COLO829 (cell line): ENCODE measurements at places on chromosomes 6 and 20.

- no peak for DNase-seq
Measured at GRCh38 chr6:160215232-160215631, 43.4 kb downstream of the SLC22A2 start.

GRCh38 chr20:5168651-5169396 lies 42.0 kb downstream of the CDS2 start:
- DNase-seq: no peak

- DNase-seq: no peak
Measured at GRCh38 chr6:154878871-154879491, 116.1 kb upstream of the TIAM2 start.

DNA sequence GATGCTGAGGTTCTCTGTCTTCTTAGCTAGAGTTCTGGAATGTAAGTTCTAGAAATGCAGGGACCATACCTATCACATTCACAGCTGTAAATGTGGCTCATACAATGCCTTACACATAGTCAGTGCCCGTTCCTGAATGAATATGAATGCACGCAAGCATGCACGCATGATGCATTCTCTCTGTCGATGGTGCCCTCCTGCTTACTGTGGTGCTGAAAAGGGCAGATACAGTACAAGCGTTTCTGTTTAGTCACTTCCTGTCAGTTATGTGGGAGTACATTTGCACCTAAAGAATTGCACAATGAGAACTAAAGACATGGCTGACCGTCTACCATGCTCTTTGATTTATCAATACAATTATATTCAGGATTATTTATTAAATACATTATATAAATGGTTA lies 152.2 kb upstream of the SOX4 start:
- no peak for DNase-seq

DNA sequence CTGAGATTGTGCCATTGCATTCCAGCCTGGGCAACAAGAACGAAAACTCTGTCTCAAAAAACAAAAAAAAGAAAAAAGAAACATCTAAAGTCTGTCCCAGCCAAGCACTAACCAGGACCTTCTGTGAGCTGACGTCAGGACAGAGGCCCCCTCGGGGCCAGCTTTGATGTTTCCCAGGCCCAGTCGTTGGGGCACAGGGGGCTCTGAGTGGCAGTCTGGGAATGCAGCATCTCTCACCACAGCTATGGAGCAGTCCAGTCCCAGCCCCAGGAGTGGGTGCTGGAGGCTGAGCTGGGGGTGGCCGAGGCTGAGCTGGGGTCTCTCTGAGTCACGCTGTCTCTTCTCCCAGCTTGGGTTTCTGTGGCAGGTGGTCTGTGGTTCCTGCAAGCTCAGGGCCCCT lies 46.0 kb upstream of the SRF start:
- DNase-seq: no peak

- DNase-seq: no peak
Measured at GRCh38 chr6:148395583-148396101, 53.0 kb downstream of the SASH1 start.

DNA sequence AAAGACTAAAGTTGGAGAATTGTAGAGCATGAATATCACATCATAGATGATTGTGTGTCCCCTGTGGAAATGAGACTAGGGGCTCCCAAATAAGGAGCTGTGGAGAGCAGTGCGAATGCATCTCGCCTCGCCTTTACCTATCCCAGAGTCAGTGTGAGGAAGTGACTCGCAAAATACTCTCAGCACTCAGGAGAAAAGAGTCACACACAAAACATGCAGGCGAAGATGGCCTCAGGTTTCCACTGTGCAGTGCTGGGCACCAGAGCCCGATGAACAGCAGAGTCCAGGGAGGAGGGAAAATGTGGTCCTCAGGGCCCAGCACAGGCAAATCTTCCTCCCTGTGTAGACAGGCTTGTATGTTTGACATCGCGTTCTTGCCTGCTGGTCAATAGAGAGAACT lies 126.5 kb upstream of the AFDN start:
- no peak for DNase-seq

GRCh38 chr6:170074435-170074834 lies 216.4 kb downstream of the DLL1 start:
- DNase-seq: no peak

- DNase-seq: no peak
Measured at GRCh38 chr6:155472886-155473285, 17.2 kb upstream of the NOX3 start.

DNA sequence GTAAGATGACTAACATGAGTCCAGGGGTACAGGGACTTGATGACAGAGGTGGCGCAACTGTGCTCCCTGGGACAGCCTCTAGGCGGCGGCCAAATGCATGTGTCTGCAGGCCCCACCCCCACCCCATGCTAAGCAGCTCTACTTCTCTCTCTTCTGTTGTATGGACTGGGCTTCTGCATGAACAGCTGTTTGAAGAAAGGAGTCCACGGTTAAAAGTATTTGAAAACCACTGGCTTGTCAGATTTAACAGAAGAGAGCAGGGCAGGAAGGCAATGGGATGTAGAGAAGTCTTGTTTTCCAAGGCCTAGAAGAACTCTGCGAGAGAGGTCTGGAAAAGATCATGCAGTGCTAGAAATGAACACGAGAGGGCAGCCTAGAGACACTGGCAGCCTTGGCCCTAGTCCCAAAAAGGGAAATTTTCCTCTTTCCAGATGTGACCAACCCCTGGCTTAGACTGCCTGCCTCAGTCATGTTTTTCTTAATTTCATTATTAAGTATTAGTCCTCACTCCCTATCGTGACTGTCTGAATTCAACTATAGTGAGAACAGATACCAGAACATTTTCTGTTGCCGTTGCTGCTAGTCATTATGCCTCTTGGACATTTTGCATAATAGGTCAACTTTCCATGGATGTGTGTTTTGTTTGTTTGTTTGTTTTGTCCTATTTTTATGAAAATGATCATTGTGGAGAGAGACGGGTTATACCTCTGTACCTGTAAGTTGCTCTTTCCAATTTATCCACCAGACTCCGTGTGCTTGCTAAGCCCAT lies 265.0 kb downstream of the ADGRG6 start:
- DNase-seq: peak; percentile 66

DNA sequence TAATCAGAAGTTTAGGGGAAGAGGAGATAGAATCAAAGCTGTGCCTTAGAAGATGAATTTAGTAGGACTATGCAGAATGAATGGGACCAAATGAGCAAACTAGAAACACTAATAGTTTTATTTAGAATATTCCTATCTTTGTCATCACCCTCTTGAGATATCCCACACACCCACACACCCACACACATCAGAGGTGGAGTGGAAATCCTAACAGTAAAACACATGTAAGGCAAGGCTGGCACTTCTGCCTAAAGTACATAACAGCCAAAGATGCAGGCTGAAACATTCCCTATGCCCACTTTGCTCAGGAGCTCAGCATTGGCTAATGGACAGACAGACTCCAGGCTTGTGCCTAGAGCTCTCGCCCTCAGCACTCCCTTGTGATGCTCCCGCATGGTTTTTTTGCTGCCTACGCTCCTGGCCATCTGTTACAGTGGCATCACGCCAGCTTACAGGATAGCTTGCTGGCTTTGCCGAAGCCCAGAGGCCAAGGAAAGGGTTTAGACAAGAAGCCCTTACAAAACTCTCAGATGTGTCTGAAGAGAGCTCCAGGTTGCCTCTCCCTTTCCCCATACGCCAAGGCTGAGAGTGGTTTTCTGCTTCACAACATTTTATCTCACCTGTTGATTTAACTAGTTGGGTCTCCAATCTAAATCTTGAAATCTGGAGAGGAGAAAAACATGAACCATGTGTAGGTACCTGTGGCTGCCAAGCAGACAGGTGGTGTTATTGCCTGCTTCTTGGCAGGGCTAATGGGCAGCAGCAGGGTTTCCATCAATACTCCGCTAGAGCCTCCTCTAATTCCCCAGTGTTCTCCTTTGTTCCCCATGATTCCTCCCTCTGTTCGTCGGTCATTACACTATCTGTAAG lies 282.6 kb upstream of the ID4 start:
- DNase-seq: peak; percentile 13

DNA sequence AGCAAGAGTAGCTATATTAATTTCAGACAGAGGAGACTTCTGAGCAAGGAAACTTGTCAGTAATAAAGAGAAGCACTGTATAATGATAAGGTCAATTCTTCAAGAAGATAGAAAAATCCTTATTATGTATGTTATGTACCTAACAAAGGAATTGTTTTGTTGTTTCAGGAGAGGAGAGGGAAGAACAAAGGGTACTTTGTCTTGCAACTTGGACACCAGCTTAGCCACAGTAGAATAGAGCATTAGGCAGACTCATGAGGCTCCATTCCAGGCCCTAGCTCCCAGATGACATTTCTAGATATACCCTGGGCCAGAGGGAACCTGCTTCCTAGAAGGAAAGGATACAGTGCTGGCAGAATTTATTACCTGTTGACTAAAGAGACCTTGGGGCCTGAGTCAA lies 6.5 kb upstream of the NUS1 start:
- DNase-seq: peak; percentile 14

DNA sequence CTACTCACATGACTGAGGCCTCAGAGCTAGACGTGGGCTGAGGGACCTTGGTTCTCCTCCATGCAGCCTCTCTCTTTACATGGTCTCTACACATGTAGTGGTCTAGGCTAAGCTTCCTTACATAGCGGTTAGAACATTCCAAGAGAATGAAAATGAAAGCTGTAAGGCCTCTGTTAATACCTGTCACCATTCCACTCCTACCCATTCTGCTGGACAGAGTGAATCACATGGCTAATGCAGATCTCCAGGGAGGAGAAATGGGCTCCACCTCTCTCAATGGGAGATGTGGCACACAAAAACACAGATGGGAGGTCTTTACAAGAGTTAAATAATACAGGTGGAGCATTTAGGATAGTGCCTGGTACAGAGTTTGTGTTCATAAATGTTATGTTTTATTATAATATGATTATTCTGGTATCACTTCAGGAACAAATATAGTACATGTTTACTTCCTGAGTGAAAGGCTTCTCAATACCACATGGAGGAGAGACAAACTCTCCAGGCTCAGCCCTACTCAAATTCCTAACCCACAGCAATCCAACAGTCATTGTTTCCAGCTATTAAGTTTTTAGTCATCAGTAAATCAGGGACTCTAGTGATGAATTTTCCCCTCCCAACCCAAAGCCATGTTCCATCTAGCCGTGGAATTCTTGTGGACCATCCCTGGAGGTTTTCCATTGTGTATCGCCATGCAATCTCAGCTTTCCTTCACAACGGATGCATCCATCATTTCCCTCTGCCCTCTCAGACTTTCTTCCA lies 57.9 kb downstream of the ISM1 start:
- no peak for DNase-seq

DNA sequence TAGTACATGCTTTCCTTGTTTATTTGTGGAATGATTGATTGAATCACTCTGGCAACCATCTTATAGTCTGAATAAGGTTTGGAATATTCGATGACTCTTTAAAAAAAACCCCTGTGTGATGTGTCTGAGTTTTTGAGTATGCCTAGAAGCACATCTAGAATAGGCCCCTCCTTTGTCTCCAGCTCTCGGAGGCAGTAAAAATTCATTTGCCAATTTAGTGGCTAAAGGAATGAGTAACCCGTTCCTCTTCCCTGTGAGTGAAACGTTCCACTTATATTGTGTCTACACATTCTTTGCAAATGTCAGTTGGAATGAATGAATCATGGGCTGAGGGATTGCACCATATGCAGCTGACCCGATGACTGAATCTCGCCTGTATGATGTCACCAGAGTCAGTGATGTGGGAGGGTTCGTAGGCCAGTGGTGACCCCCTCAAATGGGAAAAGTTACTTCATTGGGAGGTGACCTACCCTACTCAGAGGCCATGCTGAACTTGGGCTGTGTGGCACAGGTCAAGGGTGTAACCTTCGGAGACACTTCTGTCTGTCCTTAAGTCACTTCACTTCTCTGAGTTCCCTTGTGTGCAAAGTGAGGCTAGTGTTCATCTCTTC lies 21.6 kb downstream of the MOCS3 start:
- DNase-seq: peak; percentile 99

- no peak for DNase-seq
Measured at GRCh38 chr6:41780551-41781365, at the start of gene PRICKLE4. Gene PRICKLE4, plus strand, starts transcription at chr6:41780782. Its CDS starts 2,692 bp downstream, at chr6:41783474.

DNA sequence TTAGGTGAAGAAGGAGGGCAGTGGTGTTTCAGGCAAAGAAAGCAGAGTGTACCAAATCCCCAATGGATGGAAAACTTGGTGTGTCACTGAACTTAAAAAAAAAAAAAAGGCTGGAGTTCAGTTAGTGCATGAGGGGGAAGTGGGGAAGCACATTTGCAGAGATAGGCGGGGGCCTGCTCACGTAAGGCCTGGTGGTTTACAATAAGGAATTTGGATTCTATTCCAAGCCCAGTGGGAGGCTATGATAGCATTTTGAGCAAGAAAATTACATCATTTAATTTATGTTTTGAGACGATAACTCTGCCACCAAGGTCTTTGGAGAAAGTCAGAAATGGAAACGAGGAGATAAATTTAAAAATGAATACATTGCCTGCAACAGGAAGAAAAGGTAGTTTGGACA lies 225.5 kb downstream of the EYA4 start:
- no peak for DNase-seq

DNA sequence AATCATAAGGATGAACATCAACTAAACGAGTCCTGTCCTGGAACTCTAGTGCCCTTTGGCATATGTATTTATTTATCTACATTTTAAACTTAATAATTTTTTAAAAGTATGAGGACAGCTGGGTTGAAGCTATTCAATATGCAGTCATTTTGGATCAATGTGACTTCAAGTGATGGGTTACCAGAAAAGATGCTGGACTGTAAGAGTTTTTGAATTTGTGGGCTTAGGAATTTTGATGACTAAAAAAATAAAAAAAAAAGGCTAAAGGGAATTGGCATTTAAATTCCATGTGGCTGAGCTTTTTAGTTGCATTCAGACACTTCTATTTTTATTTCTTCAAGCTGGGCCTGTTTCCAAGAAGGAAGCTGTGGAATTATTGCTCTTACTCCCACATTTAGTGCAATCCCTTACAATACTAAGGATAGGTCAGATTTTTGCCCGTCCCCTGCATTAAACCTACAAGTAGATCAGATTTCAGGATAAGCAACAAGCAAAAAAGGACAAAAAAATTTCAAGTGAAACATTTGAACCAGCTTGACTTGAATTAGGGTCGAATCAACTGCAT lies 704.2 kb upstream of the CITED2 start:
- peak; percentile 21 for DNase-seq

DNA sequence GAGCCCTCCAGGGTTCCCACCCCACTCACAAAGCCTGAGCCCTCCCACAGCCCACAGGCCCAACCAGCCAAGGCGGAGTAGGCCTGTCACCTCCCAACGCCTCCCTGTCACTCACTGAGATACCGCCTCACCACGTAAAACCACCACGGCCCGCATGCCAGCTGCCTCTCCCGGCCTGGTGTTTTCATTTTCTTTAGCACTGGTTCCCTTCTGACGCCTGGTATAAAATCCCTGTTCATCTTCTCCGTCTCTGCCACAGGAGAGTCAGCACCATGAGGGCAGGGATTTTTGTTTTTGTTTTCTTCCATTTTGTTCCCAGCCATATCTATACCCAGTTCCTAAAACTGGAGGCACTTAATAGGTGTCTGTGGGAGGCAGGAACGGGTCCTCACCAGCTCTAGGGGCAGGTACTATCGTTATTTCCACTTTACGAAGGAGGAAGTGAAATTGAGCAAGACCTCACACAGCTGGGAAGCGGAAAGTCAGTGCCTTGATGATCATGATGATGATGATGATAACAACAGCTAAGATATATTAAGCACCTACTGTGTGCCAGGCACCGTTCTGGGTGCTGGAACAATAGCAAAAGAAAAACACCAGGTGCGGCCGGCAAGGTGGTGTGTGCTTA lies 58.6 kb downstream of the SNAI1 start:
- DNase-seq: no peak
